T follicular helper cell (primary cell): ENCODE measurements at places on chromosomes 2 and 18.

- DNase-seq, result no peak
Observed at GRCh38 chr18:49529596-49529995, 32.3 kb upstream of the LIPG start.

- DNase-seq, result no peak
Observed at GRCh38 chr2:45754131-45755010, 102.9 kb downstream of the PRKCE start.

GRCh38 chr2:73214120-73215035 is at the start of gene SMYD5:
Gene SMYD5, plus strand, starts transcription at chr2:73214245. Its CDS starts 22 bp downstream, at chr2:73214267.
- peak; percentile 86 for DNase-seq

- DNase-seq, result no peak
Observed at GRCh38 chr18:27073404-27073830, 111.7 kb downstream of the CHST9 start.

DNA sequence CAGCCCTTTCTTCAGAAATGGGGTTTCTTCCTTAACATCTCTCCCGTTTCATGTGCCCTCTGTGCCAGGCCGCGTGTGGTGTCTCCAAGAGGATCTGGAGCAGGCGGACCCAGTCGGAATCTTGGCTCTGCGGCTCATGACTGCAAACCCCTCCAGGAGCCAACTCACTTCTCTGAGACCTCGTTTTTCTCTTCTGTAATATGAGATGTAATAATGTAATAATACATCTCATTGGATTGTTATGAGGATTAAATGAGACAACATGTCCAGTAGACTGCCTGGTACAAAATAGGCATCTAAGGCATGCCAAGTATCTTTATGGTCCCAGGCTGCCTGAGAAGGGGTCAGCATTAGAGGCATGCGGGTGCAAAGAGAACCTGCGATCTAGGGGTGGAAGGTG is 221.3 kb upstream of the REV1 start:
- DNase-seq, result no peak

DNA sequence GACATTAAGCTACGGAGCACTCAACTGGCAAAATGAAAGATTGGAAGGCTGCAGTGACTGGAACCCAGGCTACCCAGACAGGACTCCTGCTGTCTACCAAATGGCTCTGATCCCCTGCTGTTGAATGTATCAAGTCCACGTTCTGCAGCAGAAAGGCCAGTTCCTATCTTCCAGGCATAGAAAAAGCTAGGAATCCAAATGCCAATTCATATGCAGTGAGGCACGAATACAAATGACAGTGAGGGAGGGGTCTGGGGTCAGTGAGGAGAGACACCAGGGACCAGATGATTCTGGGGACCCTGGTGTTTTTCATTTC is 5.3 kb downstream of the NRP2 start:
- no peak for DNase-seq

DNA sequence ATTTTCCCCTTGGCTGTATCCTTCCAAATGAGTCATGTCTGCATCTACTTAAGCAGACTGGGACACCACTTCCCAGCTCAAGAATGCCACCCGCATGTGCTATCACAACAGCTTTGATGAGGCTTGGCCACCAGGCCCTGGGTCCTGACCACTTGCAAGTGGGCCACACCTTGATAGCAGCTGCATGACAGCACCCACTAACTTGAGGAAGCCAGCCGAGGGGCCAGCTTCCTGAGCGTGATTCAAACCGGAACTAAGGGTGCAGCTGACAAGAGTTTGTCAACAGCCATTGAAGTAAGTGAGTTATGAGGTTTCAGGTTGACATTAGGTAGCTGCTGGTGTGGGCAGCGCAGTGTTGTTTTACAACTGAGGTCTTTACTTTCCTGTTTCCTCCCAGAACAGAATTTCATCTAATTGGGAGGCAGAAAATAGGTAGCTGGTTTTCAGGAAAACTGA is 54.4 kb downstream of the EPHA4 start:
- DNase-seq, result peak; percentile 67

DNA sequence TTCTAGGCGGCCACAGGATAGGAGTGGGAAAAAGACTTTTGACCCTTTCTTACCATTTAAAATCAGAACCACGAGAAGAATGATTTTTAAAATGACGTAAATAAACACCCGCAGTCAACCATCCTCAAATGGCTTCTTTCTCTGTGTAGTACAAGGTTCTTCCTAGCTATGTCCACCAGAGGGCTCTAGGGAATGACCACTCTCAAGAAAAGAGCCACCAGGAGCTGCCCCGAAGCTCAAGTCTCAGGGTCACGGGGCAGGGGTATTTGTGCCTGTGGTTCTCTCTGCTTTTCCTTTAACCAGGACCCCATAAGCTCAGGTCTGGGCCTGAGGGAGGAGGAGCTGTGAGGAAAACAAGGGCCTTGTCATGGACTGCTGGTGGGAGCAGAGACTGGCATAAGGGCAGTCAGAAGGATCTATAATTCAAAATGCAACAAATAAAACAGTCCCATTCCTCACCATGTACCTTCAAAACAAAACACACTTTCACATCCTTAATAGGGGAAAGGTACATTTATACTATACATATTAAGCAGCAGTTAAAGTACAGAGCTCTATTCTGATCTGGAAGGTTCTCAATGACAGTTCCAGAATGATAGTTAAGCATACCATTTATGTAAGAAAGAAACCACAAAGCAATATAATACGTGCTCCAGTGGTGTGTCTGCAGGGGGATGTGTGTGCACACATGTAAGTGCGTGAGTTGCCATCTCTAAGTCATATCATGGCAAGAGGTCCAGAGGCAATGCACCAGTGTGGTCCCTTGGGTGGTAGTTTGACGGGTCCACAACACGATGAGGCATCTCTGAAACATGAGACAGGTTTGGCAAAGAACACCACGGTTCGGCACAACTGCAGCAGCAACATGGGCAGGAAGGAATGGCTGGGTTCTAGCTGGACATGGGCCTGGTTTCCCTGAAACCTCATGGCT is 18.6 kb downstream of the LYPD1 start:
- no peak for DNase-seq

GRCh38 chr2:224319750-224320149 is 82.2 kb downstream of the FAM124B start:
- DNase-seq, result no peak

DNA sequence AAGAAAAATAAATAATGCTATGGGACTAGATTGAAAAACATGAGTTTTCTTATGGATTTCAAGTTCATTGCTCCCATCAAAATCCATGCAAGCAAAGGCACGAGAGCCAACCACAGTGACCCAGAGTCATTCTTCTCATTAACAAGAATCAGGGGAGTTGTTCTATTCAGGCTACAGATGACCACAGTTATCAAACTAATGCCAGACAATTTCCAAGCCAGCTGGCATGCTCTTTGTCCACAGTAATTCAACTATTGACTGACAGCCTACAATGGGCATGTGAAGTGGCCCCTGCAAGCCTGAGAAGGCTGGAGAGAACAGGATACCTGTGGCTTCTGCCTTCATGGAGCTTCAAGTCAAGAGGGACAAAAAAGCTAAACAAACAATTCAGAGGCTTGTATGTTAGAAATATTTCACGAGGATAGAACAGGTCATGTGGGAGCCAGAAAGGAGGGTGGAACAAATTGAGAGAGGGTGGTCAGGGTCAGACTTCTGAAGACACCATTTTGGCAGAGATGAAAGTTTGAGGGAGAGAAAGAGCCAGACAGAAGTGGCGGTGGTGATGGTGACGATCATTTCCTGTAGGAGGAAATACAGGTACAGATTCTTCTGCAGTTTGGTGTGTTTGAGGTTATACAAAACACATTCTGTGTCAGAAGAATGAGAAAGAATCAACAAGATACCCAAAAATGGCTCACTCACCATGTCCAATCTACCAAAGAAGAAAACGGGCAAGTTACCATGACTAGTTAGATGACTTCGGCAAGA is 732.4 kb downstream of the RNF144A start:
- no peak for DNase-seq

GRCh38 chr2:151251012-151251411 is 10.7 kb downstream of the RBM43 start:
- DNase-seq, result no peak

GRCh38 chr2:88885679-88886416 is 194.4 kb downstream of the RPIA start:
- no peak for DNase-seq

DNA sequence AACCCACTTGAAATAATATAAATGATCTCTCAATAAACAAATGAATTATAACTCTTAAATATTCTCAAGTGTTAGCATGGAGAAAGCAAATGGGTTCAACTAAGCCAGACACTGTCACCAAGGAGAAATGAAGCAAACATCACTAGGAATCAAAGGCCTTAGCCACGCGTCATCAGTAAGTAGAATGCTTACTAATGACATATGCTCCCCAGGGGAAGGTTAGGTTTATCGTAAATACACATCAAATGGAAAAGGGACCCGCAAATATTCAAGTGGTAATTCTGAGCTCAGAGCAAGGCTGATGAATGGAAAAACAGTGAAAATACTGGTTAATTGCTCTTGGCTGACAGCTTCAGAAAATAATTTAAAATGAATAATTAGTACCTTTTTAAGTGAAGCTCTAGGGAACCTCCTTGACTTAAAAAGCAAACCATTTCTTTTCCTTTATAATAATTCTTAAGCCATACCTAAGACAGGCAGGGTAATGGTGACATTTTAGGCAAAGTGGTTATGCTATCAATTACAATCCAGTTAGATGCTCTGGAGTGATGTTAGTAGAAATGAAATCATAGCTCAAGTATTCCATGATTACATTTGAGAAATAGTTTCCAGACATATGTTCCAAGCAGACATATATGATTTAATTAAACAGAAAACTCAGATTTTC is 101.5 kb downstream of the ALPK2 start:
- no peak for DNase-seq

DNA sequence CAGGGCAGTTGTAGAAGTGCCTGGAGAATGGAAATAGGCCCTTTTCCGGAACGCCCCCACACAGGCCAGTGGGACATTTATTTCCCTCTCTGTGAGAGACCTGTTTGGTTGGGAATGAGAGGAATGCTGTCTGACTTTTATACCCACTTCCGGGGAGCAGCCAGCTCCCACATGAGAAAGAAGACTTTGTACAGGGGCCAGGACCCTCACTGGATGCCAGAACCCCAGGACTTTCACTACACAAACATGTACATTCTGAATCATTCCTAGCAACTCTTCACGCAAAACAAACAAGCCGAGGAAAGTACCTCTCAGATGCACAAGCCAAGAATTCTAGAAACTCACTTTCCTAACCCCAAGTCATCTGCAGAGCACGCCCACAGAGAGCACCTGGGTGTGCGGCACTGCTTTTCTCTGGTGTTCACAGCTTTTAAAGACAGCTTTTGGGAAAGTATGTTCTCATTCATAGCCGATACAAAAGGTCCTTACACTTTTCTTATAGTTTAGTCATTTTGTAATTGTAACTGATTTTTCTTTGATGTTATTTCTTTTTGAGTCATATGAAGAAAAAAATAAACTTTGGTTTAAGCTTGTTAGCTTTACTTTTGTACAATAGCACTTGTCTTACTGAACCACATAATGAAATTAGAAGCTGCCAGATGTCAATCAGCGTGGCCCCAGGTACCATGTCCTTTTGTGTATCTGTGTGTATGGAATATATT is 856.1 kb upstream of the ID2 start:
- DNase-seq, result no peak

GRCh38 chr2:95206096-95206495 is 1.2 kb upstream of the ZNF892 start:
- DNase-seq, result no peak

- no peak for DNase-seq
Observed at GRCh38 chr2:113894156-113894743, 4.4 kb downstream of the ACTR3 start.

DNA sequence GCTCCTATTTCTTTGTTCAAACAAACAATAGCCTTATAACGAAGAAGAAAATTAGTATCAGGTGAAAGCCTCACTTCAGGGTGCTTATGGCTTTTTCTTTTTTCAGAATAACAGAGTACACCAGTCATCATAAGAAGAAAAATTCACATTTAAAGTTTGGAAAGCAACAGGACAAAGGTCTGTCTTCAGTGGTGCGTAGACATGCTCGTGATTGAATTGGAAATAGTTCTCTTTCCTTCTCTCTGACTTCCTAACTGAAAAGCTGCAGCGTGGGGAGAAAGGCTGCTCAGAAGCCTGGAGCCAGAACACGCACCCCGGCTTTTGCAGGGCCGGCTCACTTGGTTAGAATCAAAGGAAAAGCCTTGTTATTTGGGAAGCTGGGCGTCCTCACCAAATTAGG is 127.6 kb upstream of the ZNF516 start:
- no peak for DNase-seq

DNA sequence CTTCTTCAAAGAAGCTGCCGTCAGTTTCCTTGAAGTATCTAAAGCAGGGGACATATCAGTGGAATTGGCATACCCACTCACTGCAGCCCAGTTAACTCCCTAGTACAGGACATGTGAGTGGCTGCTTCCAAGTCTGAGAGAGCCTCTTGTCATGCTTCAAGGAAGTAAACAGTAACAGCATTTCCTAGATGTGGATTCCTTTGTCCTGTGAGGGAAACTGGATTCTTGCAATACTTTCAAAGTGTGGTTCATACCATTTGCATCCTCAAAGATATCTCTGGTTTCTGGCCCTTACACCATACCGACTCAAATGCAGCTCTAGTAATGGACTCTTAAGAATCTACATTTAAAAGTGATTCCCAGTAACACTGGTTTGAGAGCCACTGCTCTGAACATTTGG is 87.2 kb downstream of the ESCO1 start:
- no peak for DNase-seq

GRCh38 chr2:64151476-64151875 is 7.3 kb upstream of the PELI1 start:
- no peak for DNase-seq

GRCh38 chr2:147567136-147567535 is 277.7 kb upstream of the ACVR2A start:
- no peak for DNase-seq

DNA sequence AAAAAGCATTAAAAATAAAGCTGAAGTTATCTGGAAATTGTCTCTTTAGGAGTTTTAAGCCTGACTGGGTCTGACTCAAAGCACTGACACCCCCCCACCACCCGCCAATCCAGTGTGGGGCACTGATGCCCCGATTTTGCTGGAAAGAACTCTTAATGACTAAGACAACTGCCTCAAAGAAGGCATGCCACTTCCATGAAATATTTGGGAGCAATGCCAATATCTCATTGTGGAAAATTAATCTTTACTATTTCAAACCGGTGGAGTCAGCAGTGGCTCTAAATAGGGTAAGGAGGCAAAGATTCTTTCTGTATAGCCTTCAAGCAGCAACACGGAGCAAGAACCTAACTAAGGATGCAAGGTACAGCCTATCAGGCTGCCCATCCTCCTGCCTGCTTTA is 4.5 kb downstream of the FKBP7 start:
- no peak for DNase-seq

GRCh38 chr18:36460854-36461253 is 163.3 kb downstream of the FHOD3 start:
- DNase-seq, result no peak

DNA sequence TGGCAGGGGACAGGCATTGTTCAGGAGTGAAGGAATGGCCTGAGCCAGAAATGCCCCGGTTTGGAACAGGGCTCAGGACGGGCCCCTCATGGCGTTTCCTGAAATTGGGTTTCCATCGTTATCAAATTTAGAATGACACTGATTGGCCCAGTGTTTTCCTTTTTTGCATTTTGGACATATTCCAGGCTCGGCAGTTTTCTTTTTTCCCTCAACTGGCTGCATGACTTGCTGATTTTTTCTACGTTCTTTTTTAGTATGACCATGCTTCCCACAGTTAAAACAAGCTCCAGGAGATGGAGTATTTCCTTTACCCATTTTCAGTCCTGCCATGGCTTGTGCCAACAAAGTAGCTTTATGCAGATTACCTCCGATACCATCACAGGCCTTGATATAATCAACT is 20.4 kb upstream of the LYG2 start:
- DNase-seq, result no peak

GRCh38 chr2:233000886-233001750 is 11.9 kb downstream of the NGEF start:
- no peak for DNase-seq
